Right ventricle myocardium superior (tissue), 1 donor: ENCODE measurements at places on chromosomes 6 and 20. TPM values are rescaled to one million over a fixed set of nuclear protein-coding genes. Genes with fewer than 3 reads are reported as not detected.

Gene HINT3
- 33.5 TPM for total RNA-seq

Gene CAGE1
- total RNA-seq: not detected

Gene WFDC5
- total RNA-seq: not detected

Gene SLC17A1
- not detected for total RNA-seq

Gene ZC2HC1B
- total RNA-seq: not detected

Gene NKX2-4
- not detected for total RNA-seq

Gene KHDC1
- 2.0 TPM for total RNA-seq

GRCh38 chr6:46376562-46377061, 114.6 kb downstream of the RCAN2 start:
- DNase-seq: no peak

DNA sequence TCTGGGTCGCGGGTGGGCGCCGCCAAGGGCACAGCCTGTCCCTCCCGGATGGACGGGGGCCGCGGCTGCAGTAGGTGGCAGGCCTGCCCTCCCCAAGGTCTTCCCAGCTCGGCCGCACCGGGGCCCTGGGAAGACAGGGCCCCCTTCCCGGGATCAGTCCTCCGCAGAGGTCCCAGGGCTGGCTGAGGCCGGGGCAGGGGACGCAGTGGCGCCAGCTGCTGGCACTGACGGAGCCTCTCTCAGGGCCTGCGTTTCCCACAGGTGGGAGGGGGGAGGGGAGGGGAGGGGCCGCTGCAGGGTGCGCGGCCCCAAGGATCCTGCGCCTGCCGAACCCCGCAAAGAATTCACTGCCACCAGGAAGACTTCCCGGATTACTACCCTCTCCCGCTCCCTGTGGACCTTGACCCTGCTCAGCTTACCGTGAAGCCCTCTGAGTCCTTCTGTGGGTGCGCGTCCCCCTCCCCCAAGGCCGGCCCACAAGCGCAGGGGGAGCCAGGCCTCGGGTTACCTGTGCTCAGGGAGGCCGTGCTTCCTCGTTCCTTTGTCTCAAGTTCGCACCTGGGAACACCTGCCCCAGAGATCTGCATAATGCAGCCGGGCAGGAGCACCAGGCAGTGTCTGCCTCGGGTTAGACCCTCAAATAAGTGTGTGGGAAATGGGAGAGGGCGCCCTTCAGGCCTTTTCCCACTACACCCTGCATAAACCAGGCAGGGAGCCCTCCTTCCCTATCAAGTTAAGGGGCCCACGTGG, 5.1 kb downstream of the LZTS3 start:
- DNase-seq: no peak

GRCh38 chr6:148677594-148678476, 69.0 kb upstream of the UST start:
- no peak for DNase-seq

DNA sequence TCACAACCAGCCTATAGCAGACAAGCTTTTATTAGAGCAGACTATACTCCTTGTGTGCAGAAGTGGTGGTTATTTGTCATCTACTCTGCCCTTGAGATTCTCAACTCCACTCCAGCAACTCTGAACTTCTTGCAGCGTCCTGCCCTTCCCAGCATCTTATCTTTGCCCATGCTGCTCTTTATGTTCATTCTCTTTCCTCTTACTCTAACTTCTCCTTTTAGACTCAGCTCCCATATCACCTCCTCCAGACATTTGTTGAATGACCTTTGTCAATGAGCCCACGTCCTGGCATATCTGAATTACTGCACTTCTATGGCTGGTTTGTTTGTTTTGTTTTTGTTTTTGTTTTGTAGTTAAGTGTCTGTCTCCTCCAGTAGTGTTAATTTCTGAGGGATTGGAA, 81.2 kb downstream of the KCNQ5 start:
- no peak for DNase-seq

- no peak for DNase-seq
Observed at GRCh38 chr6:111683749-111684267, 78.1 kb upstream of the TRAF3IP2 start.

- DNase-seq: peak; percentile 40
Observed at GRCh38 chr6:106360989-106361430, 493 bp downstream of the CRYBG1 start.

- no peak for DNase-seq
Observed at GRCh38 chr6:33301877-33302276, 3.1 kb upstream of the RGL2 start.

DNA sequence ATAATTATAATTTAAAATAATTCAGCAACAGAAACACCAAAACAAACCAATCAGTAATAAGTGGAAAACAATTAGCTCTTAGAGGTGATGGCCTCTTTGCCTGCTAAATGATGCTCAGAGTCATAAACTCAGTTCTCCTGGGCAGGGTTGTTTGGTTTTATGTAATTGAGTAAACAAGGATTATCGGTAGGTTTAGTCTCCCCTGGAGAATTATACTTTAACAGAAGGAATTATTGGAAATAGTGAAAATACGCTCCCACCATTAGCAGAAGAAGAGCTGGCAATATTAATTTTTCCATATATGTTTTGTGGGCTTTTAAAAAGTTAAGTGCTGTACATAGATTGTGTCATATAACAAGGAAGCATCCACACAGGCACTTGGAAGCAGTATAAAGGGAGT, 27.0 kb downstream of the CAP2 start:
- no peak for DNase-seq

DNA sequence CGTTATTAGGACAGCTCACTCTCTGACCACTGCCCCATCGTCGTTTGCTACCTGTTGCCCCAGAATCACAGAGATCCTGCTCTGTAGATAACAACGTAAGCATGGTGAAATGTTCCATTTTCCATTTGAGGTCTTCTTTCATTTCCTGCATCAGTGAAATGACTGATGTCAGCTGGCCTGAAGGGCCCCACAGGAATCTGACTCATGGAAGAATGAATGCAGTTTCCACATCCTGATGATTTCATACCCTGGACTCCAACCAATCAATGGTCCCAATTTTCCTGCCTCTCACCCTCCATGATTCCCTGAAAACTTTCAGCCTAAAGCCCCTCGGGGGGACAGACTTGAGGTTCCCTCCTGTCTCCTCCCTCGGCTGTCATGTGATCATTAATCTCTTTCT, 394.4 kb upstream of the CDH4 start:
- no peak for DNase-seq
